Activated gamma-delta T cell treated with Interleukin-2 at 50 U/mL for 16 hours (primary cell): ENCODE measurements at places on chromosomes 5 and 9.

GRCh38 chr5:174426388-174426787, 298.0 kb upstream of the MSX2 start:
- no peak for DNase-seq

DNA sequence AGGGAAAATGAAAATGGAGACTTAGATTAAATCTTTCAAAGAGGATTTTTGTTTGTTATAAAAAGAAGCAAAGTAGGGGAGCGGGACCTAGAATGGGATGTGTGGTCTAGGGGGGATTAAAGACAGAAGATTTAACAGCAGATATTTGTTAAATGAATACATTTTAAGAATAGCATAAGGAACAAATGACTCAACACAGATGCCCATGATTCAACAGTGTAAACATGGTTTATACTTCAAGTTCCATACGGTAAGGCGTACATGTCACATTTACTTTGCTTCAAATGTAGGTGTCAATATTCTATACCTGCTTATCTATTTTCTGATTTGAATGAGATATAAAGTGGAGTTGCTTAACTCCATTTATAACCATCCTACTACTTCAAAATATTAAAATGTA, 1.5 kb downstream of the TICAM2 start:
- no peak for DNase-seq

- DNase-seq = no peak
Observed at GRCh38 chr5:34717426-34718327, 61.5 kb downstream of the RAI14 start.

- no peak for DNase-seq
Observed at GRCh38 chr5:79481574-79481973, 32.4 kb downstream of the HOMER1 start.

GRCh38 chr9:127050591-127051001, 71.8 kb downstream of the ANGPTL2 start:
- no peak for DNase-seq

DNA sequence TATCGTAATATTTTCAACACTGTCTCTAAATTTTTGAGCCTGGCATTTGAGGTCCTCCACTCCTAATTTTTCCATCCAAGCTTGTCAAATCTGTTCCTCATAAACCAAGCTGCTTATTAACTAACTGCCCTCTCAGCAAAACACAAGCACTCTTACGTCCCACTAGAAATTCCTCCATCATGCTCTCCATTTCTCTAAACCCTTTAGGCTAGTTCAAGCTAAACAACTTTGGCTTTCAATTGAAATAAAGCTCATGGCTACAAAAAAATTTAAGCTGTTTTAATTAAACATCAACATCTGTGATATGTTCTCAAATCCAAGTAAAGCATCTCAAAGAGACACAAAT, 45.7 kb downstream of the RNF145 start:
- no peak for DNase-seq

- no peak for DNase-seq
Observed at GRCh38 chr5:158007336-158007735, 148.4 kb upstream of the CLINT1 start.

DNA sequence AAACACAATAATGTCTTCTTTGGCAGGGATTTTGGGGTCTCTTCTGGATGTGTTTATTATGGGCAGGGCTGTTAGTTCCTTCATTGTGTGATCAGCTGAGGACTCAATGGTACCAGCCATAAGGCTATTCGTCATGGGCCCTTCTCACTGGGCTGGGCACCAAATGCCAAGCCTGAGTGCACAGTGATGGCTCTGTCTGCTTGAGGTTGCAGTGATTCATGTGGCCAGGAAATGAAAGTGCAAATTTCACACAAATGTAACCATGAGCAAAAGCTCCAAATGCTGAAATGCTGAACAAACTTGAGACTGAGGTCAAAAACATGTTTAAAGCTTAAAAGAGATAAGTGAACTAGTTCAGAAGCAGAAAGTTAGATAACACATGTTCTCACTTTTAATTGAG, 191.0 kb downstream of the TARS1 start:
- no peak for DNase-seq

GRCh38 chr9:99041618-99042017, 63.3 kb upstream of the TGFBR1 start:
- DNase-seq = no peak

GRCh38 chr5:36407396-36407795, 105.7 kb upstream of the RANBP3L start:
- no peak for DNase-seq

DNA sequence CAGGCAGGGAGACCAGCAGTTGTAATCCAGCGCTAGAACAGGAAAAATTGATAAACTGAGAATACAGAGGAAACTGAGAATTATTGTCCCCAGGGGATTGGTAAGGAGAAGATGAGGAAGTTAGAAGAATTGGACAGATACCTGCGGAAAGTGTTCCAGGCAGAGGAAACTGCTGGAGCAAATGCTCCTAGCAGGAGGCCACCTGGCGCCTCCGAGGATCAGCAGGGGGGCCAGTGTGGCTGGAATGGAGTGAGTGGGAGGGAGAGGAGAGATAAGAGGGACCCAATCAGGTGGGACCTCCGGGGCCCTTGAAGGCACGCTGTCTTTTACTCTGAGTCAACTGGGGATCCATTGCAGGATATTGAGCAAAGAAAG, 695 bp upstream of the ANXA6 start:
- no peak for DNase-seq

- DNase-seq = no peak
Observed at GRCh38 chr9:98950262-98950661, 6.6 kb downstream of the COL15A1 start.

- DNase-seq = no peak
Observed at GRCh38 chr9:18297056-18297841, 176.7 kb upstream of the ADAMTSL1 start.

DNA sequence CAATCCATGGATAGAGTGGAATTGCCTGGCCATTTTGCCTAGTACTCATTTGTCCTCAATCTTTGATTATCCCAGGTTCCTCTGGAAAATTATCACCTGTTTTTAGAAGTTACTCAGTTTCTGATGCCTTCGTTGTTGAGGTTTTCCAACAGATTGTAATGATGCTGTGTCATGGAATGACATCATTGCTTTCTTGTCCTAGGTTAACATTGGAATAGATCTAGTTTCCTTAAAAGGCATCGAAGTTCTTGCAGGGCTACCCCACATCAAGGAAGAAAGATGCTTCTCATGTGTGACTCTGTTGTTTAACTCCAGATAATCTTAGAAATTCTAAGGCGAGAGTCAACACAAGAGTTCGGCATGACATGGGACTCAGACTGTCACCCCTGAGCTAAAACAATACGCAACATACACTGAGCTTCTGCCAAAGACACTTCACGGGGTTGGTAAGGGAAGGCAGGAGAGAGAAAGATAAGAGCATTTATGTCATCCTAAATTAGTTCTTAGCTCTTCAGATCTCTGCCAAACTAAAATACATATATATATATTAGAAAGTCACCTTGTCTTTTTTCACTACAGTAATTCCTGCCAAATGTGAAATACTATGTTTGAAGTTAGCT, 293.2 kb upstream of the WWC1 start:
- DNase-seq = no peak
